ENCODE measurements at places on chromosomes 12 and 14. TPM values are rescaled to one million over a fixed set of nuclear protein-coding genes. Genes with fewer than 3 reads are reported as not detected.

DNA sequence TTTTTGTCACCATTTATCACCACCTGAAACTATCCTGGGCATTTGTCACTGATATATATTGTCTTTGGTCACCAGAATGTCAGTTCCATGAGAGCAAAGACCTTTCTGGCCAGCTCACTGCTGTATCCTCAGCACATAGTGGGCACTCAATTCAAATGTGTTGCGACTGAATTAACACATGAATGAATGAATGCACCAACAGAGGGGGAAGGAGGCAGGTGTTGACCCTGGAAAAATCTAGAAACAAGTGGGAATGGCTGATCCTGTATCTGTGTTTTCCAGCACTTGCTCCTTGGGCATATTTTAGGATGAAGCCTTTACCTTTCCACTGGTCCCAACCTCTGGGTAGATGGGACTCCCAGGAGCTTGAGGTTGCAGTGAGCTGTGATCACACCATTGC lies 3.4 kb upstream of the NCOR2 start:
- DNase-seq: no peak

MRPL42 gene
- total RNA-seq: 19.0 TPM

DNA sequence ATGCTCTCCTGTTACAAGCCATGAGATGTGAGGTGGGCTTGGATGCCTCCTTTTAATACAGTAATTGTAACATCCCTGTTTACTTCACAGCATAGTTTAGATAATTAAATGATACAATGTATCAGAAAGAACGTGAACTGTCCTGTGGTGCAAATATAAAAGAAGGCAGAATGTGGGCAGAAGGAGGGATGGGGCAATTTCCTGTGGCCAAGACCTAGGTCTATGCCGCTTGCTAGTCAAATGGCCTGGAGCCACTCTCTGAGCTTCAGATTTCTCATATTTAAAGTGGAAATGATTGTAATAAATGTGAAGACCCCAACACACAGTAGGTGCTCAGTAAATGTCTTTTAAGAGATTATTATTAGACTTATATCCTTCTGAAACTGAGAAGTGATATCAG lies 24.0 kb upstream of the EVL start:
- DNase-seq: no peak

- peak; percentile 98 for DNase-seq
Measured at GRCh38 chr14:96255501-96256366, at the start of gene BDKRB1. TSS of gene BDKRB1 (plus strand) at chr14:96256210. CDS start at chr14:96263683, 7,473 bp downstream.

- DNase-seq: no peak
Measured at GRCh38 chr12:3178671-3179313, 101.6 kb downstream of the TSPAN9 start.

SIX6 gene
- total RNA-seq: not detected

Data from fibroblast of the aortic adventitia (primary cell).